ENCODE measurements at places on chromosomes 12 and 14.

DNA sequence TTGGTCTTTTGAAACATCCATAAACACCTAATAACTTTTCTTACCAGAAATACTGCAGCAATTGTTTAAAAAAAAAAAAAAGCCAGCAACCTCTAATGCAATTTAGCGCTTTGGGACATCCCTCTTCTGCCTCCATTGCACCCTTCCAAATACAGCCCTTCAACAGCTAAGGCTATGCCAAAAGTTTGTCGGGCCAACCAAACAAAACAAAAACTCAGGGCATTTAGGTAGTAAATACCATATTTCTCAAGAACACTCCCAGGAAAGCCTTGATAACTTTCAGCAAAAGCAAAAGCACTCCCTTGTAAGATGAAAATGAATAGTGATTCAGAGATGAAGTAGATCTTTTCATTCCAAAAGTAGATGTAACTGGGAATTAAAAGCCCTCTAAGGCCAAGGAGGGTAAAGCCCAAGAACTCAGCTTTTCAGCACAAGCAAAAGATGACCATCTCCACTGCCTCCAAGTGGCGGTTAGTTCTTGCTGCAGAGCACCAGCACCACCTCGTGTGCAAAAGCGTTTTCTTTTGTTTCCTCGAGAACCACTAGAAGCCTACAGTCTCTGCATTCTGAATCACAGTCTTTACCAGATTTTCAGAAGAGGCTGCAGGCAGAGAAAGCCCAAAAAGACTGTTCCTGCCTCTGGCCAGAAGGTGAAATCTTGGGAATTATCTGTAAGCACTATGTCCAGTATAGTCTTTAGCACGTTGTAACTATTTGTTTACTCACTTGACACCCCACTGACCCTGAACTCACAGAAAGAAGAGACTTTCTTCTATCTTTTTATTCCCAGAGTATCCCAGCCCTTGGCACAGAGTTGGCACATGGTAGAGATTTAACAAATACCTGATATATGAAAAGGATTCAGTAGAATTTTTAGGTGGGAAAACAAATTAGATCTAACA is 53.1 kb downstream of the SIX6 start:
- peak; percentile 12 for DNase-seq

GRCh38 chr12:122753319-122753650 is 661 bp downstream of the DENR start:
- DNase-seq = peak; percentile 32

DNA sequence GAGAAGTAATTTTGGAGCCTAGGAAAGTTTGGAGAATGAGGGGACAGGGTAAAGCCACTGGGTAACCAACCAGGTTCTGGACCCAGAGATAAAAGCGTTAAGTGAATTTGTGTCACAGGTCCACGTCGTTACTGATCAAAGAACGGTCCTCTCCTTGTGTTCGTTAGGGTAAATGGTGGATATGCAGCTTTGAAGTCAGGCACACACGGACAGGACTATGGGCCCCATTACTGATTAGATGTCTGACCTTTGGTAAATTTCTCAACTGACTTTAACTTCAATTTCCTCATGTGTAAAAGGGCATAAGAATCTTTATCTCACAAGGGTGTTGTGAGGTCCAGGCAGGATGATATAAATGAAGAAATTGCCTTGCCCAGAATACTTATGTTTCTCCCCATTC is 76.6 kb downstream of the EMP1 start:
- no peak for DNase-seq

DNA sequence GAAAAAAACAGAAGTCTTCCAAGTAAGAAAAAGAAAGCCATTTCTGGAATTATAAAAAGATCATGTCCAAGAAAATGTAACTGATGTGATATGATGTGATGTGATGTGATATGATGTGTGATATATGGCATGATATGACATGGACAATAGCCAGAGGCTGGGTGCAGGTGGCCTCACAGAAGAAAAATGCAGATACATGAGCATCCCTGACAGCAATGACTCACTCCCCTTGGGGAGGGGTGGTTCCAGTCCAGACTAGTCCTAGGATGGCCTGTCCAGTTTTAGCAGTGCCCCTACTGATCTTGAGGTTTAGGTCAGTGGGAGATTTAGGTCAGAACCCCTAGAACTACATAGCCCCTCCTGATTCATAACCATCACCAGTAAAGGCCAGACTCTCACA is 3.5 kb upstream of the RHOJ start:
- DNase-seq = no peak

- no peak for DNase-seq
Observed at GRCh38 chr14:75851574-75851866, 130.3 kb downstream of the TGFB3 start.

All from HL-60 (cell line).